RPMI7951 (cell line): ENCODE measurements at places on chromosomes 7 and 10. TPM values are rescaled to one million over a fixed set of nuclear protein-coding genes. Genes with fewer than 3 reads are reported as not detected.
A peak's percentile ranks its signal among the peaks of the same experiment; 100 is the strongest.

DNA sequence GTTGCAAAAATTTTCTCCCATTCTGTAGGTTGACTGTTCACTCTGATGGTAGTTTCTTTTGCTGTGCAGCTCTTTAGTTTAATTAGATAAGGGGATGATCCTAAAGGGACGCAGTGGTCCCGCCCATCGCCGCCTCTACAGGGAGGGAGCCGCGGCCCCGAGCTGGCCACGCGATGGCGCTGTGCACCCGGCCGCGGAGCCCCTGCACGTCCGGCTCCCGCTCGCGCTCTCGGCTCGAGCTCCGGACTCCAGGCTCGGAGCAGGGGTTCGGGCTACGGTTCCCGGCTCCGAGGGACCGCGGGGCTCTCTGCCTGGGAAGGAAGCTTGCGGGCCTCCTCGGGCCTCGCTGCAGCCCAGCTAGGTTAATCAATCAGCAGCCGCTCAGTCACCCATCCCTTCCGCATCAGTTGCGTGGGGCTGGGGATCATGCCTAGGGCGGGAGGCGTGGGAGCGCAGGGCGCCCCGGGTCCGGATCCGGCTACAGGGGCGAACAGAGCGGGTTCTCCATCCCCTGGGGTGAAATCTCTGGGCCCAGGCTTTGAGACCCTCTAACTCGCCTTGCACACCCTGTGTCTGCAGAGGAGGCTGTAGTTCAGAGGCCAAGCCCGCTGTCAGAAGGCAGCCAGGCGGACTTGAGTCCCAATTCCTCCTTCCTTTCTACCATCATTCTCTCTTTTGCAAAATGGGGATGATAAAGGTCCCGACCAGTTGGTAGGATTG lies 97.9 kb downstream of the WDR11 start:
- DNase-seq: peak; percentile 62

- no peak for DNase-seq
These were observed 449.1 kb downstream of the XPNPEP1 start for GRCh38 chr10:109474261-109474660.

DNA sequence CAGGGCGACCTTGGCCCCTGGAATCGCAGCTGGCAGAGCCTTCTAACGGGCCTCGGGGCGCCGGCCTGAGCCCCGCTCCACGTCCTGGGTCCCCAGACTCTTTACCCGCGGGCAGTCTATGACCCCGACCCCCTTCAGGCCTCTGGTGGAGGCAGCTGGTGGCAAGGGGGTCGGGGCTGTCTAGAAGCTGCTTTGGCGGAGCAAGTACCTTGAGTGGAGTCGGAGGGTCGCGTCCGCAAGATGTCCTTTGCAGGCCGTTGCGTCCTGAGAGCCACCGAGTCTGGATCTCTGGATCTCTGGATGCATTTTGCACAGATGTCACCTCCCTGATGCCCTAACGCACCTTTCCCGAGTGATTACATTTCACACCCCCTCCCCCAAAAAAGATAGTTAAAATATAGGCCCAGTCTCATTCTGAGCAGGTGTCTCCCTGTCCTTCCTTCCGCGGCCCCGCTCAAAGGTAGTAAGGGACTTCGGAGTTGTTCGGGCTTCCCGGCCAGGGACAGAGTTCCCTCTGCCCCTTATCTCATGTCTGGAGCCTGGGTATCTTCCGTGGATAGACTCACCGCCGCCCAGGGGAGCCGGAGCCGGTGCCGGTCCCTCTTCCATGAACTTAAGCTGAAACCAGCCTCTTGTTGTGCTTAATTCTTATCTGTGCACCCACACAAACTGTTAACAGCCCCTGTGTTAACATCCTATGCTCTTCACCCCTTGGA lies 457 bp downstream of the ACADSB start:
- DNase-seq: peak; percentile 5

- DNase-seq: peak; percentile 70
These were observed 472.0 kb downstream of the KCNMA1 start for GRCh38 chr10:77165445-77166208.

- DNase-seq: no peak
These were observed 274.7 kb upstream of the FZD8 start for GRCh38 chr10:35916791-35917190.

GRCh38 chr7:44448922-44449583 lies 41.4 kb downstream of the NUDCD3 start:
- DNase-seq: peak; percentile 57

GRCh38 chr10:125002047-125002422 lies 60.1 kb downstream of the ZRANB1 start:
- DNase-seq: no peak

DNA sequence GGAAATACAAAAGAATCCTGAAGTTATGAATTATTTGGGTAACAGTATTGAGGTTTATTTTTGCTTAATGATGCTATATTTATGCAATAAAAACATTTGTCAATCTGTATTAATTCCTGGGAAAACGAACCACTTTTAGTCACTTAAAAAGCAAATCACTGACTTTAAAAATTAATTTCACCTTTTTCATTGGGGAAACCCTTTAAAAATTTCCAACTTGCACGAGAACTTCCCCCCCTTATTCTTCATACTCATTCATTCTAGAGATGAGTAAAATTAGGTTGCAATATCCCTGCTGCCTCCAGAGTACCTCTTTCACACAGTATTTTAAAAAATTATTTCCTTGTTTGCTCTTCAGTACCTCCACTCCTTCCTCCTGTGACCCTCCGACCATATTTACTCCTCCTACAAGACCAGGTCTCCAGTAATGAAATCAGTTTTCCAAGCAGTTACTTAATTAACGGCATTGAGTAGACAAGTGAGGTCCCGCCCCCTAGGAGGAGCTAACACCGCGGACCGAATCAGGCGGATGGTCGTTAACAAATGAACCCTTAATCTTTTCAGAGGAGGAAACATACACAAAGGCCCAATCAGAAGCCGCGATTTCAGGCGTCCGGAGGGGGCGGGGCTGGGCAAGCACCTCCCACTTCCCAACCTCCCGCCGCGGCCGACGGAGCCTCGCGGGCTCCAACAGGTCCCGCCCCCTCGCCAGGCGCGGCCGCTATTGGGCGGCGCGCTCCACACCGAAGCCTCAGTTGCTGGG lies 465 bp upstream of the TRIM24 start:
- peak; percentile 96 for DNase-seq

DNA sequence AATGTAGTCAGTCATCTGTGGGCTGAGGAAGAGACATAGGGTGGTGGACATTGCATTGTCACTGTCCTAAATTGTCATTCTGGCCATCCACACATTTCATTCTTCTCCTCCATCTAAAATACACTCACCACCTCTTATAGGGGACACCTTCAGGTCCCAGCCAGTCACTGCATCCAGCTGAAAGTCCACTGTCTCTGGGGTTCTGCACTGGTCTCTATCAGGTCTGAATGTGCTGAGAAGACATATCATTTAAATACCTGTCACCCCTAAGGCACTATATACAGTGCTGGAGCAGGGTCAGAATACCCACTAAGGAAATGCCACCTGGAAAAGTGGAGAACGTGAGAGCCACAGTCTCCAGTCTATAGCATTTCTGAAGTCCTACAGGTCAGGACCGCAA lies 29.6 kb downstream of the SH2D4B start:
- DNase-seq: no peak

DNA sequence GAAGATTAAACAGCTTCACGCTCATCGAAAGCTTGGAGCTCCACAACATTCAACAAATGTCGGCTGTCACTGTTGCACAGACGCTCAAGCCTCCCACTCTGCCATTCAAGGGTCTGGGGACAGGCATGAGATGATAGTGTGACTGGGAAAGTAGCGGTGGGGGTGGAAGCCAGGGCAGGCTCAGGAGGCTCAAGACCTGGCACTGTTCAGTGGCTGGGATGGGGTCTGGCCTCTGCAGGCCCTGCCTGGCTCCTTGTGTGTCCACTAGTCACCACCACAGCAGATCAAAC lies 13.5 kb upstream of the GTPBP4 start:
- no peak for DNase-seq

GRCh38 chr7:120421151-120421651 lies 148.2 kb downstream of the KCND2 start:
- DNase-seq: no peak

Gene GAD2
- total RNA-seq: not detected in 2 replicates

Gene NME8
- not detected in 2 replicates for total RNA-seq

Gene MCM10
- 20.7 and 21.9 TPM in 2 replicates for total RNA-seq

Gene MEOX2
- 0.78 and 1.2 TPM in 2 replicates for total RNA-seq

Gene MET
- total RNA-seq: 52.7 and 62.1 TPM in 2 replicates

Gene EBLN1
- not detected in 2 replicates for total RNA-seq

Gene EPO
- total RNA-seq: not detected in 2 replicates
